Cortex of kidney (tissue), 1 donor: ENCODE measurements at places on chromosomes 7 and 10.

DNA sequence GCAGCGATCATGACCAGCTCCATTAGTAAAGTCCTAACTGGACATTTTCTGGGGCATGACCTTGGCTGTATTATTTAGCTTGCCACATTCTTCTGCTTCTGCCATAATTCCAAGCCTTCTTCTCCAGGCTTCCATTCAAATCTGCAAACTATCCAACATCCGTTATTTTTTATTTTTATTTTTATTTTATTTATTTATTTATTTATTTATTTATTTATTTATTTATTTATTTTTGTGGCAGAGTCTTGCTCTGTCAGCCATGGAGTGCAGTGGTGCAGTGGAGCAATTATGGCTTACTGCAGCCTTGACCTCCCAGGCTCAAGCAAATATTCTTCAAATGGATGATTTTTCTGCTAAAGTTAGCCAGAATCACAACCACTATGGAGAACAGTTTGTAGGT lies 187.2 kb upstream of the CDK1 start:
- DNase-seq: no peak

GRCh38 chr10:71582019-71582418 lies 137.6 kb downstream of the C10orf105 start:
- DNase-seq: no peak

DNA sequence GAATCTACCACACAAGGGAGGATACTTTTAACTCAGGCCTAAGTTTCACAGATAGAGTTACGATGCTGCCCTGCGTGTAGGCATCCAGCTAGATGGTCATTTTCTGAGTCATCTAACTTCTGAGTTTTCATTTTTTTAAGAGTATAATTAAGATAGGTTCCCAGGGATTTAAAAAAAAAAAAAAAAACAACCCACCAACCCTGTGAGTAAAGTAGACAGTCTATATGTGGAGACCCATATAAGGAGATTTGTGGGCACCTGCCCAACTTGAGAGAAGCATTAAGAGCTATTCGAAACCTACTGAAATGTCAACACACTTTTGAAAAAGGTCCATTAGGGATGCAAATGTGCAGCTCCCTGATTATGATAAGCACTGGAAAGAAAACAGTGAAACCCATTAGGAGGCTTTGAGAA lies 257.3 kb downstream of the TRIL start:
- no peak for DNase-seq

DNA sequence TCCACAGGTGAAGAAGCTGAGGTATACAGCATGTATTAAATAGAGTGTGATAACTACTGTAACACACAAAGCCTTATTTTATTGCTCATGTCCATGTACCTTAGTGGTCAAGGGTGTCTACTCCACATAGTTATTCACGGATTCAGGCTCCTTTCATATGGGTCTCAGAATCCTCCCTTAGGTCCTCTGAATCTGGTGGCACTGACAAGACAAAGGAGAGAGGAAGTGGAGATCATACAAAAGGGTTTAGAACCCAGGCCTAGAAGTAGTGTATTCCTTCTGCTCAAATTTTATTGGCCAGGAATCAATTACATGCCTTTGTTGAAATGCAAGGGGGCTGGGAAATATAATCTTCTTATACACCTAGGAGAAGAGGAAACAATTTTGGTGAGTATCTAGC lies 164.6 kb downstream of the PTEN start:
- DNase-seq: no peak

GRCh38 chr7:137547485-137547884 lies 204.0 kb upstream of the PTN start:
- DNase-seq: no peak

- DNase-seq: no peak
These were observed 158.7 kb upstream of the LANCL2 start for GRCh38 chr7:55206235-55207029.

GRCh38 chr10:101041252-101041761 lies 10.3 kb downstream of the SFXN3 start:
- DNase-seq: no peak

DNA sequence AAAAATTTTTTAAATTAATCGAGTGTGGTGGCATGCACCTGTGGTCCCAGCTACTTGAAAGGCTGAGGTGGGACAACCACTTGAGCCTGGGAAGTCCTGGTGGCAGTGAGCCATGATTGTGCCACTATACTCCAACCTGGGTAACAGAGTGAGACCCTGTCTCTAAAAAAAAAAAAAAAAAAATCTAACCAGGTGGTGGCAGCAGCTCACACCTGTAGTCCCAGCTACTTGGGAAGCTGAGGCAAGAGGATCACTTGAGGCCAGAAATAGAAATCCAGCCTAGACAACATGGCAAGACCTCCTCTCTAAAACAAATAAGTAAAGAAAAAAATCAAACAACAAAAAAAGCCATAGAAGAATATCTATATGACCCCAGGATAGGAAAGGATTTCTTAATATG lies 3.6 kb upstream of the MYOF start:
- DNase-seq: no peak

GRCh38 chr10:3811291-3811870 lies 26.4 kb upstream of the KLF6 start:
- no peak for DNase-seq

DNA sequence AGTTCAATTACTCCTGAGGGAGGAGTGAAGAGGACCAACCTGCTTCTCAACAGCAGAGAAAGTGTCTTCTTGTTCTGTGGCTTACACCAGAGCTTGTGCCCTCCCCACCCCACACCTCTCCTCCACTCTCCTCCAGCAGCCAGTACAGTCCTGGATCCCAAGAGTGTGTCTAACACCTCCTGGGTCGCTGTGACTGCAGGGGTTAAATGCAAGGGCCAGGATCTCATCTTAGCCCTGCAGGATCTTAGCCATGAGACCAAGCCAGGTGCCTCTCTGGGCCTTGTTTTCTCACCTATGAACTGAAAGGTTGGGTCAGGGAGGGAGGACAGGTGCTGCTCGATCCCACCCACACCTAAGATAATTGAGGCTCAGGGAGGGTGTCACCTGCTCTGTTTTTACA lies 34.5 kb upstream of the MSRB2 start:
- DNase-seq: no peak

DNA sequence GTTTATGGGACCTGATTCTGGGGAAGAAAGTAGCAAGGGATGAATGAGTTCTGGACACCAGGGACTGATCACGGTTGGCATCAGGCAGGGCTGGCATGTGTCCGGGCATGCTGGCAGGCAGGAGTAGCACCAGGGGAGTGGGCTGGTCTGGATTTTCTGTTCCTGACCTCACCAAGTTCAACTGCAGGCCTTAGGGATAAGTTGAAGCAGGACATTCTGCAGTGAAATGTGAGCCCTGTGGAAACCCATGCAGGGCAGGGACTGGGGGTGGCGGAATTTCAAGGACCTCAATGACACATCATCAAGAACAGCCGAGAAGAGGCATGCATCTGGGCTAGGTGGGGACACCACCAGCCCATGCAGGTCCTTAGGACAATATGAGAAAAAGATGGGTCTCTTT lies 80.2 kb upstream of the ADAM12 start:
- DNase-seq: no peak

GRCh38 chr7:91892821-91893340 lies 12.4 kb upstream of the MTERF1 start:
- DNase-seq: no peak

DNA sequence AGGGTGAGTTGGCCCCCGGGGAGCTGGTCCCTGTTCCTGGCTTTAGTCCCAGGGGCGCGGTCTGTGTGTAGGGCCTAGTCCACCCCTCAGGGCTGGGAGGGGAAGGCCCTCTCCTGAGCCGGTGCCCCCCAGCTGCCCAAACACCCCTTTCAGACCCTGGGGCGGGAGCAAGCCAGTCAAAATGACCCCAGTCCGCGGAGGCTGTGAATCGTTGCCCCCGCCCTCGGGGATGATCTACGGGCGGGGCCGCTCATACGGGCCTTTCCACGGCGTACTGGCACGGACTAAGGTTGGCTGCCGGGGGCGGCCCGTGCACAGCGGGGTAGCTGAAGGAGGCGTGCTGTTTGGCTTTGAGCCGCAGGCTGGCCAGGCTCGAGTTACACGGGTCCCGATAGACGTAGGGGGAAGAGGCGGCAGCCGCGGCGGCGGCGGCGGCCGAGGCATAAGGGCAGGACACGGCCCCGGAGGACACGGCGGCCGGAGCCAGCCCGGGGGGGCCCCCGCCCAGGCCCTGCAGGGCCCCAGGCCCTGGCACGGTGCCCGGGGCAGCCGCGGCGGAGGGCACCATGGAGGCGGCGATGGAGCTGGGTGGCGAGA lies 4.3 kb downstream of the ELOVL3 start:
- no peak for DNase-seq

GRCh38 chr7:21355406-21355874 lies 72.4 kb upstream of the SP4 start:
- DNase-seq: no peak

GRCh38 chr7:111855161-111855841 lies 293.0 kb upstream of the IMMP2L start:
- no peak for DNase-seq

- DNase-seq: no peak
These were observed 13.1 kb downstream of the PHKG1 start for GRCh38 chr7:56079450-56080185.

GRCh38 chr10:80165173-80165572 lies 32.6 kb downstream of the PLAC9 start:
- no peak for DNase-seq
